Naive B cell (primary cell): ENCODE measurements at places on chromosomes 3 and 15. TPM values are rescaled to one million over a fixed set of nuclear protein-coding genes. Genes with fewer than 3 reads are reported as not detected.

APPL1 gene
- 163 TPM for polyA plus RNA-seq

PLCH1 gene
- not detected for polyA plus RNA-seq

THBS1 gene
- 0.94 TPM for polyA plus RNA-seq

PLEKHO2 gene
- 20.7 TPM for polyA plus RNA-seq

GPR62 gene
- not detected for polyA plus RNA-seq

EXD1 gene
- polyA plus RNA-seq = not detected

MKRN3 gene
- not detected for polyA plus RNA-seq

CSTA gene
- 0.66 TPM for polyA plus RNA-seq

SLC24A5 gene
- not detected for polyA plus RNA-seq

DPPA4 gene
- 8.7 TPM for polyA plus RNA-seq

COPS2 gene
- polyA plus RNA-seq = 34.1 TPM

OIP5 gene
- 2.0 TPM for polyA plus RNA-seq

CHRD gene
- polyA plus RNA-seq = not detected

TTLL13 gene
- polyA plus RNA-seq = 0.14 TPM

LRRC34 gene
- polyA plus RNA-seq = 1.5 TPM

SNTN gene
- not detected for polyA plus RNA-seq

GCNT3 gene
- polyA plus RNA-seq = not detected

CFAP91 gene
- polyA plus RNA-seq = not detected

SNX22 gene
- 55.7 TPM for polyA plus RNA-seq

RTP3 gene
- not detected for polyA plus RNA-seq

LSM3 gene
- 29.5 TPM for polyA plus RNA-seq

CKMT1B gene
- not detected for polyA plus RNA-seq

CYP11A1 gene
- polyA plus RNA-seq = not detected

SYNM gene
- polyA plus RNA-seq = not detected

KNSTRN gene
- 3.8 TPM for polyA plus RNA-seq

LARP6 gene
- not detected for polyA plus RNA-seq

TM4SF4 gene
- not detected for polyA plus RNA-seq

TMEM266 gene
- polyA plus RNA-seq = not detected

C3orf49 gene
- not detected for polyA plus RNA-seq

SCAMP5 gene
- polyA plus RNA-seq = not detected

SLC28A1 gene
- not detected for polyA plus RNA-seq

RPP14 gene
- polyA plus RNA-seq = 6.5 TPM

TJP1 gene
- not detected for polyA plus RNA-seq

ST3GAL6 gene
- 1.2 TPM for polyA plus RNA-seq

STRC gene
- not detected for polyA plus RNA-seq

PLA2G4D gene
- polyA plus RNA-seq = not detected

BOC gene
- not detected for polyA plus RNA-seq

FETUB gene
- not detected for polyA plus RNA-seq

CYP1A1 gene
- polyA plus RNA-seq = not detected

GABRR3 gene
- not detected for polyA plus RNA-seq

GPD1L gene
- polyA plus RNA-seq = 5.7 TPM
